Mucosa of gallbladder (tissue), 1 donor: ENCODE measurements at places on chromosomes 1 and 21.
A peak's percentile ranks its signal among the peaks of the same experiment; 100 is the strongest.

- no peak for DNase-seq
Observed at GRCh38 chr1:173224280-173224892, 17.3 kb upstream of the TNFSF4 start.

DNA sequence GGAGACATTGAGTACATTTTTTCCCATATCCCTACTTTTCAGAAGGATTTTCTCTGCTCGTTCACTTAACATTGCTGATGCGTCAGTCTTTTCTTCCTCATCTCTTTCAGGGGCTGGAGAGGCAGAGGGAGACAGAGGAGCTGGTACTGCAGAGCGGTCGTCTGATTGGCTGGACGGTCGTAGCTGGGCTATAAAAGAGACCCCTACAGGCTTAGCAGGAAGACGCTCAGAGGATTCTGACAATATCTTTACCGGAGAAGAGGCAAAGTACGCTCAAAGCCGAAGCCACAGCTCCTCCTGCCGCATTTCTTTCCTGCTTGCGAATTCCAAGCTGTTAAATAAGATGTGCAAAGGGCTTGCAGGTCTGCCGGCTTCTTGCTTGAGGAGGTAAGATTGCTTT lies at the start of gene RGS4:
RGS4 (plus strand) TSS at position 220 of the 400 bp plus-strand sequence; CDS start at position 344, 124 bp downstream.
- DNase-seq: peak; percentile 51

GRCh38 chr1:233639611-233640010 lies 25.7 kb downstream of the KCNK1 start:
- DNase-seq: no peak

DNA sequence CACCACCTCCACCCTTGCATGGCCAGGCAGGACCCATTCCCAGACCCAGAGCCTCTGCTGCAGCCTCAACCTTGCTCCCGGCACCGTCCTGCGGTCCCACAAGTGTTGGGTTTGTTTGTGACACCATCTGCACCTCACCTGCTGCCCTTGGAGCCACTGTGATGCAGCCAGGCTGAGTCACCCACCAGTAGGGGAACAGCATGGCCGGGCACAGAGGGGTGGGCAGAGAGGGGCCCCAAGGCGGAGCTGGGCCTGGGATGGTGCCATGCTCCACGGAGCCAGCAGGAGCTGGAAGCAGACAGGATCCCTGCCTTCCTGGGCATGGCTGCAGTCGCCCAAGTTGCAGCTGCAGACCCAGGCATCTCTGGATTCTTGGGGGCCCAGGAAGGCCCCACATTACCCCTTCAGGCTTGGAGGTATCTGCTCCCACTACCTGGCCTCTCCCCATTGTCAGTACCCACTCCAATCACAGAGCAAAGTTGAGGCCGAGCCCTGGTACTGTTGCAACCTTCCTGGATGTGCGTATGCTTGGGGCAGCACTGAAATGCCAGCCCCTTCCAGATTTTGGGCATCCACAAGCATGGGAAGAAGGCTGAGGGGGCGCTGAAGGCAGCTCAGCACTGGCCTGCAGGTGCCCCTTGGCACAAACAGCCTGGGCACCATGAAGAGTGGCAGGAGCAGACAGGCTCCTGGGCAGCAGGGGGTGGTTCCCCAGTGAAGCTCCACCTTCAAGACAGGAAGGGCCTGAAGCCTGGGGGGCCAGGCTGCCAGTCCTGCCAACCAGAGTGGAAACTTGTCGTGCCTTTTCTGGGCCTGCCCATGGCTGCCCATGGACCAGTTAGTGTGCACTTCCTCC lies 172.8 kb downstream of the MATN1 start:
- no peak for DNase-seq

DNA sequence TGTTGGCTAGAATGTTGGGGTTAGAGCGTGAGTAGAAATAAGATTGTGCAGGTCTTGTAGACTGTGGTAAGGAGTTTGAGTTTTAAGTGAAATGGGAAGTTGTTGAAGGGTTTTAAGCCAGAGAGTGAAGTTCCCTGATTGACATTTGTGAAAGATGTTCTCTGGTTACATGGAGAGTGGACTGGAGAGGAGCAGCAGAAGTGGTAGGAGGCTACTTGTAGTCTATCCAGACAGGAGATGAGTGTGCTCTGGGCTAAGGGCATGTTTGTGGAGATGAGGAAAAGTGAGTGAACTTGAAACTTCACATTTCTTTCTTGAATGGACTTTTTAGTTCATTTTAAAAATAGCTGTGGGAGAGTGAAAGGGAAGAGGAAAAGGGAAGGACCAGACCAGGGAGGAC lies 37.0 kb downstream of the F3 start:
- DNase-seq: no peak

- no peak for DNase-seq
Observed at GRCh38 chr21:41582298-41582840, 74.4 kb upstream of the TMPRSS2 start.

DNA sequence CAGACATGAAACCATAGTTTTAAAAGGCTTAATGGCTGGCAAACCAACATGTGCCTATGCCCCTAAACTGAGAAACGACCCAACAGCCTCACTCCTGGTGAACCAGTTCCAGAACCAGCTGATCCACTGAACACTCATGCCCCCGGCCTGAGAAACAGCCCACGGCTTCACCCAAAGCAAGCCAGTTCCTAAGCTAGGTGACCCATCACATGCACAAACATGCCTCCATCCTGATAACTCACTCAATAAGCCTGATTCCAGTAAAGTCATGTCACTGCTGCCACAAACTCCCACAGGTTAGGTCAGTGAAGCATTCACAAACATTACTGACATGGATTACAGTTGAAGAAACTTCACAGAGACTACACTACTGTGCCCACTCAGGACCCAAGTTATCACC lies 161.6 kb downstream of the USH2A start:
- no peak for DNase-seq

GRCh38 chr1:207565546-207566468 lies 69.8 kb downstream of the CR1 start:
- DNase-seq: no peak

- DNase-seq: no peak
Observed at GRCh38 chr1:192284927-192285326, 31.9 kb upstream of the RGS21 start.

DNA sequence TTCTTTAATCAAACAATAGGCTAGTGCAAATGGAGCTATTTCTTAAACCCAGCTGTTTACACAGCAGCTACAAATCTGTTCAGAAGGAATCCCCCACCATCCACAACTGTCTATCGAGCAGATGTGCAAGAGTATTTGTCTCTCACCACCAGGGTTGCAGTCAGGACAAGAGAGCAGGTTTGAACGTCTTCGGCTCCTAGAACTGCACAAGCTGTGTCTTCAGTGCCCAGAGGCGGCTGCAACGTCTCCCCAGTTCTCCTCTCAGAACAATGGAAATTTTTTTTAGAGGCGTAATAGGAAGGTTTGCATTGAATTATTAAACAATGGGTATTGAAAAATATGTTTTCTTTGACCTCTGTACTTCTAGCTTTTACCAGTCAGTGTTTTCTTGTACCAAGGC lies 7.3 kb downstream of the OVAAL start:
- no peak for DNase-seq

- no peak for DNase-seq
Observed at GRCh38 chr1:109133002-109133706, 19.2 kb downstream of the ELAPOR1 start.

GRCh38 chr1:234246638-234247116 lies 126.6 kb upstream of the COA6 start:
- no peak for DNase-seq

DNA sequence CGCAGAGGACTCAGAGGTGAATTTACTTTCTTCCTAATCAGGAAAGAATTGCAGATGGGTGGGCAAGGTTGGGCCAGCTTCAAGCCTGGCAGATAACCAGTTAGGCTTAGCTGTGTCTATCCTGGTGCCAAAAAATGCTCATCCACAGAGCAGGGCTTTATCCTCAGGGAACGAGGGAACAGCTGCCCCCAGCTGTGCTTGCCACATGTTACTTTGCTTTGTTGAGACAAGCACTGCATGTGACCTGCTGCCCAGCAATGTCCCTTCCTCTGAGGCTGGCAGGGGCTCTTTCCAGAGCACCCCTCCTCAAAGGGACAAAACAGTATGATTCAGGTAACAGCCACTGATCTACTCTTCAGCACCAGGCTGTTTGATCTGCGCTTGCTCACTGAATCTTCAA lies 505.1 kb upstream of the USP24 start:
- peak; percentile 51 for DNase-seq

DNA sequence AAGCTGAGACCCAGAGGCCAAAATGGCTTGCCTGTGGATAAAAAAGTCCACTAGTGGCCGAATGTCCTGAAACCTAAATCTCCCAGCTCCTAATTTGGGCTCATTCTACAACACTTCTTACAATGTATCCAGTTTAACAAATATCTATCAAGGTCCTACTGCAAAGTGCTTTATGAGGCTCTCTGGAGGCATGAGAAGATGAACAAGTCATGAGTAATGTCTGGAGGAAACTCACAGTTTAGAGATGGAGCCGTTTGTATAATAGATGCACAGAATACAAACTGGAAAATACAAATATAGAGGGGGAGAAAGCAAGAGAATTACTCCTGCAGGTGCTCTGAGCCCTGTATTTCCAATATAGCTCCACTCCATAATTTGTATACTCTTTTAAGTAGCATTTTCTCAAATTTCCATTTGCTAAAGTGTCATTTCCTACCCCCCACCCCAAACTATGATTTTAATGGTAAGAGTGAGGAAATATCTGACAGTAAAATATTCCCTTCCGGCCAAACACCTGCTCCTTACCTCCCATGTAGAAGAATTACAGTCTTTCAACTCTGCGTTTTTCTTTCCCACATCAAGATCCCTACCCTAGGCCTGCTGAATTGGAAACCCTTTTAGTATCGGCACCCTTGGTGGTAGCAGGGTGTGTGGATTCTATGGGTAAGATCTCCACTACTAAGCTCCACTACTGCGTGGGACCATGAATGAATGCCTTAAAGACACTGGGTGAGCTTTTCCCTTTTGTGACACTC lies 3.3 kb upstream of the ADAMTS5 start:
- no peak for DNase-seq

- peak; percentile 77 for DNase-seq
Observed at GRCh38 chr1:6638226-6638625, 13.6 kb downstream of the THAP3 start.

DNA sequence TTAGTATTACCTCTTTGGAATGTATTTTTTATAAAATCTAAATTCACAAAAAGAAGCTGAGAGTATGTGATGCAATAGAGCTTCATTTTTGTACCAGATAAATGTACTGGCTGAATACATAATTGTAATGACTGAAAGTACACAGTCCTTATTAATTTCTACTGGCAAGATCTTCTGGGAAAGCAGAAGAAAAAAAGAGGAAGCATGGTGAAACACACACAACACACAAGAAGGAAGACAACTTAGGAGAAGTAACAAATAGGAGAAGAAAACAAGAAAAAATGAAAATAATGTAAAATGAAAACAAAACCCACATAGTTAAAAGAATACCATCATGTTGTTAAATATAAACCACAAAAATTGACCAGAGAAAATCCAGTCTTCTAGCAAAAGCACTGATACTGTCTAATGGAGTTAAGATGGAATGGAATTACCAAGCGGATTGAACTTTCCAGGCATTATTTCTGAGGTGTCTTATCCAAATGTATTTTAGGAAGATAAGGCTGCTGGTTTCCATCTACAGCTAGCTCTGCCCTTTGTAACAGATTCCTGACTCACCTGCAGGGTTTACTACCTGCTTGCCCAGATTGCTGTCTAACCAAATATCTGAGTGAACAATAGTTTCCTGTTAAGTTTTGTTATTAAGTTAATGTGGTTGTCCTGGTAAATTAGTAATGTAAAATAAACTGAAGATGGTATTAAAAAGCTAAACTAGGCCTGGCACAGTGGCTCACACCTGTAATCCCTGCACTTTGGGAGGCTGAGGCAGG lies 4.5 kb upstream of the COP1 start:
- DNase-seq: peak; percentile 21

- no peak for DNase-seq
Observed at GRCh38 chr1:192726820-192727504, 81.9 kb upstream of the RGS2 start.

DNA sequence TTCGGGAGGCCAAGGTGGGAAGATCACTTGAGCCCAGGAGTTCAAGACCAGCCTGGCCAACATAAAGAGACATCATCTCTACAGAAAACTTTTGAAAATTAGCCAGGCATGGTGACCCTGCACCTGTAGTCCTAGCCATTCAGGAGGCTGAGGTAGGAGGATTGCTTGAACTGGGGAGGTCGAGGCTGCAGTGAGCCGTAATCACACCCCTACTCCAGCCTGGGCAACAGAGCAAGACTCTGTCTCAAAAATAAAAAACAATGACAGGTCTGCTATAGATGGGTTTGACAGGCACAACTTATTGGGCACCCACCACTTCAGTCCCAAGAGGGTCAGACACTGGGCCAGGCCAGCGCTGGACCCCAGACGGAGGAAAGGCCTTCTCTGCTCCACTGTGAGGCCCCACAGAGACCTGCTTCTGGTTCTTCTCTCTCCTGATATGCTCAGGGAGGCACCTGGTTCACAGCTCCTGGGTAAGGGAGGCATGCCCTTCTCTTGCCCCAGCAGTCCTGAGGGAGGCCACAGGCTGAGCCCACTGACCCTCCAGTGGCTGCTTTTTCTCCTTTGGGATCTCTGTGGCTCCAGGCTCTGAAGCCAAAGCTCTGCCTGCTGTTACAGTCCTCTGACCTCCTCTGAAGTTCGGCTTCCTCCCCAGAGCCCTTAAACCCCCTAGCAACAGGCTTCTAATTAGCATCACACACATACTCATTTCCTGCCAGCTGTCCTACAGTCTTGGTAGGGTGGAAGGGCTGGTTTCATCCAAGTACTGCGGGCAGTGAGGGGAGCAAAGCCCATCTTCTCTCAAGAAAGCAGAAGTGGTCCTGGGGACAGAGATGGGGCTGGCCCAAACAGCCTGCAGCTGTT lies 14.4 kb downstream of the S100A16 start:
- no peak for DNase-seq

DNA sequence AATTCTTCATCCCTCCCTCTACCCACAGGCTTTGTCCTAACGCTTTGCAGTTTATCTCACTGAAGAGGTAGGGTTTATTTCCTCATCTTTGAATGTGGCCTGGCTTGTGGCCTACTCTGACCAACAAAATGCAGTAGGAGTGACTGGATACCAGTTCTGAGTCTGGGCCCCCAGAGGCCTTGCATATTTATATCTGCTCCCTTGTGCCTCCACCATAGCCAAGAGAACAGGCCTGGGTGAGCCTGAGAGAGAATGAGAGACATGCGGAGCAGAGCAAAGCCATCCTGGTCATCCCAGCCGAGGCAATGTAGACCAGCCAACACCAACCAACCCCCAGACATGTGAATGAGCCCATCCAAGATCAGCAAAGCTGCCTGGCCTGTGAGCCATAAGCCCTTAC lies 30.3 kb downstream of the SMIM12 start:
- DNase-seq: no peak

GRCh38 chr1:44650159-44650831 lies 24.0 kb downstream of the TMEM53 start:
- no peak for DNase-seq
